ENCODE measurements at places on chromosomes 3 and 15.

DNA sequence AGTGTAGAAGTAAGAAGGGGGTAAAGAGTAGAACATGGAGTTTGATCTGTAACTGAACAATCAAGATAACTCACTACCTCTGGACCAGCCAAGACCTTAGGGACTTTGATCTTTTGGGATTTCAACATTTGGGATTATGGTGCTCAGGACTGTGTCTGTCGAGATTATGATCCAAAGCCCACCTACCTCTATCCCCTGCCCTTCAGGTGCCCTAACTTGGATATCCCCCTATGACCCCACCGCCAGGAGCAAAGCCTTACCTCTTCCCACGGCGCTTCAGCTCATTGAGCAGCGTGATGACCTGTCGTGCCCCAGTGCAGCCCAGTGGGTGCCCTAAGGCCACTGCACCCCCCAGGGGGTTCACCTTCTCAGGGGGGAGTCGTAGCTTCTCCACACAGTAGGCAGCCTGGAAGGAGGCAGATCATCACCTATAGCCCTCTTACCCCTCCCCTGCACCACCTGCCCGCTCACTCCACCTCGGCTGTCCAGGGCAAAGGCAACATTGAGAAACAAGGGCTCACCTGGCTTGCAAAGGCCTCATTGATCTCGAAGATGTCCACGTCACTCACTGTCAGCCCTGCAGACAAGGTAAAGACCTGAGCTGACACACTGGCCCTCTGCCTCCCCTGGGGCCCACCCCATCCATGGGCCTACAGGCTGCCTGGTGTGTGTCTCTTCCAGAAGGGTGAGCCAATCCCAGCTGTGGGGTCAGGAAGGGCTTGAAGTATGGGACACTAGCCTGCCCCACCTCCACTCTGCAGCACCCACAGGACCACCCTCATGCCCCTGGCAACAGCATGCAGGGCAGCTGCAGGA, 11.4 kb downstream of the ACAA1 start:
- no peak for DNase-seq

DNA sequence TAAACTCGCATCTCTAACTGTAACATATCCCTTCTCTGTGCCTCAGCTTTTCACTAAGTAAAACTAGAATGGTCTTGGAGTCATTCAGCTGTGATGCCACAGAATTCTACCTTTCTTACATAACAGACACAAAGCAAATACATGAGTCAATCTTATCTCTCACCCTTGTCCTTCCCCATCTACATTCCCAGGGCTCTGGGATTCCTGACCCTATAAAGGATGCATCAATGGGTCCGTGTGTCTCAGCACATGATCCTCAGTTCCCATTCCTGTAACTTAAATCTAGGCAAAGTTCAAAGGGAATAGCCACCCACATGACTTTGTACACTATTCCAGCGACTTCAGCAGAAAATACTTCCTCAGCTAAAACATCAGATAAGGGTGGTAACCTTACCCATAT, 11.8 kb upstream of the ARL8B start:
- no peak for DNase-seq

- no peak for DNase-seq
Measured at GRCh38 chr3:12964711-12965612, 108.3 kb downstream of the IQSEC1 start.

- no peak for DNase-seq
Measured at GRCh38 chr15:25433118-25433865, 5.5 kb downstream of the UBE3A start.

- DNase-seq, result no peak
Measured at GRCh38 chr3:150747886-150748683, 14.9 kb downstream of the SIAH2 start.

DNA sequence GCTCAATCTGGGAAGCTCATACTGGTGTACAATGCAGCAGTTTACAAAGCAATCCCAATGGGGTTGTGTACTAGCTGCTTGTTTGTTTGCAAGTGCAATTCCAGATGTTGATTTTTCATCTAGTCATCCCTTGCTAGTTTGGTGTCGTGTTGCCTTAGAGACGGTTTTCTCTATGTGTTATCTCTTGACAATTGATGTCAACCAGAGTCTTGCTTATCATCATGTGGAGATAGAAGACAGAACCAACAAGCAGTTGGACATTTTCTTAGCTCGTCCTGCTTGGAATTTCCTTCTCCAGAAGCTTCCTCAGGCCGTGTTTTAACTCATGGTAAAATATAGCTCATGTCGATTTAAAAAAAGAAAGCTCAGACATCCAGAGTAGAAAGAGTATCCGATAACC, 262.0 kb upstream of the KCNH8 start:
- DNase-seq, result no peak

DNA sequence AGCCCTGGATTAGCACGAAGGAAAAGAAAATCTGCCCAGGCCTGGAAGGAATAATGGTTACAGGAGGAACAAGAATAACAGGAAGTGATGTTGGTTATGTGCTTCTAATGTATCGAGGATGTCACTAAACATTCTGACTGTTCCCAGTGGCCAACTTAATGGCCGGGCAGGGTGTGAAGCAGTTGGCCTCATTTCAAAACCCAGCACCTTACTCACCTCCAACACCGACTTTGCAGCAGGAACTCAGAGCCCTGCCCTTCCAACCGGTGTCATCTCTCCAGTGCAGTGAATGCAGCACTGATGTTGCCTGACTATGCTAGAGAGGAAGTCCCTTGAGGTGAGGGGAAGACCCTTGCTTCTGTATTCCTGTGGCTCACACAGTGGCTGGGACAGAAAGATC, 162.4 kb upstream of the LRTM1 start:
- DNase-seq, result no peak

GRCh38 chr3:49803465-49804140, 542 bp downstream of the INKA1 start:
- DNase-seq, result no peak

- DNase-seq, result no peak
Measured at GRCh38 chr3:186845756-186846155, 3.2 kb downstream of the ADIPOQ start.

- no peak for DNase-seq
Measured at GRCh38 chr15:94951538-94951937, 720.2 kb downstream of the MCTP2 start.

- no peak for DNase-seq
Measured at GRCh38 chr3:30737743-30738499, 131.5 kb downstream of the TGFBR2 start.

DNA sequence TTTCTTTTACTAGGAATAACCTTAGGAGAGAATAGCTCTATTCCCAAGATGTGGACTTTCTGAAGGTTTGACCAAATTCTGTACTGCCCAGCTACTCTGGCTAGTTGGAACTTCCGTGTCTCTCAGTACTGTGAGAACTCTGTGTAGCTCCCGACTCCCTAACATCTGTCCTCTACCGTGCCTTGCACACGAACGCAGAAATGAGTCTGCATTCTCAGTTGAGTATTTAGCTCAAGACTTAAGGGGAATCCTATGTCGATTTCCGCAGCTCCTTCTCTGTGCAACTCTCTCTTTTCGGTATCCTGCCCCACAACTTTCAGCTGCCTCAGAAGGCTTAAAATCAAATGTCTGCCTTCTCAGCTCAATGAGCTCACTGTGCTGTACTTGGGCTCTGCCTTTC, 86.7 kb upstream of the EPHB3 start:
- DNase-seq, result no peak

GRCh38 chr3:35664460-35664919, 25.2 kb downstream of the ARPP21 start:
- no peak for DNase-seq

DNA sequence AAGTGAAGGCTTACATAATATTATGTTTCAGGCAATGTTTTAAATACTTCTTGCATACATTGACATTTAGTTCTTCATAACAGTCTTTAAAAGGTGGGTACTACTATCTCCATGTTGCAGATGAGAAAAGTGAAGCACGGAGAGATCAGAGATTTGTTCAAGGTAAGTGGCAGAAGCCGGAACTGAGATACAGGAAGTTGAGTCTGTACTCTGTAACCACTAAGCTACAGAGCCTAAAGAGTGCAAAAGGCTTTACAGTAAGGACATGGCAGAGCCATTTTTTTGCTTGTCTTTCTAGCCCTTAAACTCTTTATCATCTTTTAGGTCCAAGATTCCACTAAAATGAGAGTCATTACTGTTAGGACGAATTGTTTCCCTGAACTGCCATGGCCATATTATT, 186.5 kb upstream of the PEX5L start:
- no peak for DNase-seq

DNA sequence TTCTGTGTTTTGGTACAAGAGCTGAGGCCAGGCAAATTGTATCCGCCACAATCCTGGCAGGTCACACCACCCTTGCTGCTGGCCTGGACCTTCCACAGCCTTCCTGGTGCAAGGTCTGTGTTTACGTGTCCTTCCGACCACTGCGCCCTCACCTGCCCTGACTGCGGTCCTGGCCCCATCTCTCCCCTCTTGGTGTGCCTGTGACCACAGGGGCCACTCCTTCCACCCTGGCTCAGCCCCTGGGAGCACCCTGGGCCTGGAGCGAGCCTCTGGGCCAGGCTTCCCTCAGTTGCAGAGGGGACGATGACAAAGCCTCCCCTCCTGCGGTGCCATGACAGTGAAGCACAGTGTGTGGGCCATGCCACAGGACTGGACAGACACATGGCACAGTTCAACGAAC, 104.5 kb downstream of the PLXNA1 start:
- no peak for DNase-seq

DNA sequence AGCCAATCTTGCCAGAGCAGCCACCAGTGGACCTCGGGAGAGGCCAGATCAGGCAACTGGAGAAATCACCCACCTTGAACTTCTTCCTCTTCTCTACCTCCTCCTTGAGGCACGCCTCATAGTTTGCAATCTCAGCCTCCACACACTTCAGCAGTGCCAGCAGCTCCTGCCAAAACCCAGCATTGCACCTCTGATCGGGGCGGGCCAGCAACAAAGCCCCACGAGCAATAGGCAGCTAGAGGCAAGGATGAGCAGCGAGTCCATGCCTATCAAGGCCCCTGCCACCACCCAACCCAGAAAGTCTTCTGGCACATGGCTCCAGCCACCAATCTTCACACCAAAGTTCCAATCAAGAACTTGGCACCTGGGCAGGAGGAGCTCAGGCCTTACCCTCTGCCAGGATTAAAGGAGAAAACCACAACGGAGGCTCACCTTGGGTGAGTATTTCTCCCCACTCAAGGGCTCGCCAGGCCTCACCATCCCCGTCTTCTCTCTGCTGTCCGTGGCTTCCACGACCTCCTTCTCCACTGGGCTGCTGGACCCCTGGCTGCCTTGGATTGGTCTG, 42.1 kb downstream of the SEMA3G start:
- no peak for DNase-seq

DNA sequence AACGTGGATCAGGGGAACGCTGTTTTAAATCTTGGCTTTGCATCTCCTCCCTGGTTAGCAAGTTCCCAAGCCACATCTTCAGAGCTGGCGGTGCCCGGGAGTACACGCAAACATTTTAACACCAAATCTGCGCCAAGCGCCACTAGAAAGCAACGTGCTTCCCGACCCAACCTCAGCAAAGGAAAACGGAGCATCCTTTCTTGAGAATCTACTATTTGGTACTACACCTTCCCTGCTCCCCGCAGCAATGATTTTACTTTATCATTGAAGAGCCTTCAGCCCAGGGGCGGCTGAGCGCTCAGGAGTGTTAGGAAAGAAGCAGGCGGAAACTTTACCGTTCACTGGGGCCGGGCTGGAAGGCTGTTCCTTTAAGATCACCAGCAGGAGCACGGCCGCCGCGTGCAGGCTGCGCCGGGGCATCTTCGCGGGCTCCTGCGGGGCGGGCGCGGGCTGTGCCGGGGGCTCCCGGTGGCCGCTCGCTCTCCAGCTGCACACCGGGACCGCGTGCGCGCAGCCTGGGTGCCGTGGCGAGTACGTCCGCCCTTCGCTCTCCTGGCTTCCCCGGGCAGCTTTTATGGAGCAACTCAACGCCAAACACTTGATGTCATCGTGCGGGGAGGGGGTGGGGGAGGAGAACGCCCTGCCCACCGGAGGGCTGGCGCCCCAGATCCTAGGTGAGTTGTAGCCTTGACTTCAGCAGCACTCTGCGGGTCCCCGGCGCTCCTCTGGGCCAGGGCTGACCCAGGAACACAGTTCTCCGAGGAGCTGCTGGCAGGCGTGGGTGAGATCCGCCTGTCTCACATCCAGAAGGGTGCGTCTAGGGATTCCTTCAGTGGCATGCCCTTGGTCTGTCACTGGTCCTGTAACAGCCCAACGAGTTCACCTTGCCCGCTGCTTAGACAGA, at the start of gene CA12:
CA12 (minus strand) TSS at position 546 of the 904 bp plus-strand sequence; CDS start at position 420, 126 bp downstream.
- DNase-seq, result no peak

DNA sequence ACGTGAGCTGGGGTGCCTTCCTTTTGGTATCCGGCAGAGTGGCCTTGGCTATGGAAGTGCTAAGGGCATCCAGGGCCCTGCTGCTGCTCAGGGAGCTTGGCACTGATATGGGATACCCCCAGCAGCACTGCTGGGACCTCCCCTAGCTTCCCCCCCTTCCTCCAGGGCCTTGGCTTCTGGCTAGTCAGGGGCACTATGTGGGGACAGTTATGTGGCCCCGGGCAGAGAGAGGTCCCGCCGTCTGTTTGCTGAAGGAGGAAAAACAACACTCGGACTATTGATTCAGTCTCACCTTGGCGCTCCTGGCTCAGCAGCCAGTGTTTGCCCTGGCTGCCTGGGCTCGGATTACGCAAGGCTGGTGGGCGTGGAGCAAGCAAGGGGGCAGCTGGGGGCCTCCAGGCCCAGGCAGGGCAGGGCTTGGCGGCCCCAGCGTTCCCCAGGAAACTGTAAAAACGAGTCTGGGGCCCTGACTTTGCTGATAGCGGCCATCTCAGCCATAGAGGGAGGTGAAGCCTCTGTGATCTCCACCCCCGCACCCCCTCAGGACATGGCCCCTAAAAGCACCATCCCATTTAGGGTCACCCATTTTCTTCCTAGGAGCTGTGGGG, 5.7 kb downstream of the FURIN start:
- DNase-seq, result no peak

DNA sequence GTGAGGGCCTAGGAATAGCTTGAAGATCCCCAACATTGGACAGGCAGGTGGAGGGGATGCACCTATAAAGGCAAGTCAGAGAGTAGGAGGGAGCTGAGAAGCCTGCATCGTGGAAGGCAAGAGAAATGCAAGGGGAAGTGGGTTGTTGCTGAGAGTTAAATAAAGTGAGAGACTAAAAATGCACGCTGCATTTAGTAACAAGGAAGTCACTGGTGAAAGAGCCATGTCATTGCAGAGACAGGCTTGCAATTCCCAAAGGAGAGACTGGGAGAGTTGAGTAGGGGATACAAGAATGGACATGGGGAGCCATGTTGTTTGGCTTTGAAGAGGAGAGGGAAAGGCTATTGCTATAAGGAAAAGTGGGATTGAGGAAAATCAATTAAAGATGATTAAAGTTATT, 77.0 kb upstream of the HEG1 start:
- no peak for DNase-seq

DNA sequence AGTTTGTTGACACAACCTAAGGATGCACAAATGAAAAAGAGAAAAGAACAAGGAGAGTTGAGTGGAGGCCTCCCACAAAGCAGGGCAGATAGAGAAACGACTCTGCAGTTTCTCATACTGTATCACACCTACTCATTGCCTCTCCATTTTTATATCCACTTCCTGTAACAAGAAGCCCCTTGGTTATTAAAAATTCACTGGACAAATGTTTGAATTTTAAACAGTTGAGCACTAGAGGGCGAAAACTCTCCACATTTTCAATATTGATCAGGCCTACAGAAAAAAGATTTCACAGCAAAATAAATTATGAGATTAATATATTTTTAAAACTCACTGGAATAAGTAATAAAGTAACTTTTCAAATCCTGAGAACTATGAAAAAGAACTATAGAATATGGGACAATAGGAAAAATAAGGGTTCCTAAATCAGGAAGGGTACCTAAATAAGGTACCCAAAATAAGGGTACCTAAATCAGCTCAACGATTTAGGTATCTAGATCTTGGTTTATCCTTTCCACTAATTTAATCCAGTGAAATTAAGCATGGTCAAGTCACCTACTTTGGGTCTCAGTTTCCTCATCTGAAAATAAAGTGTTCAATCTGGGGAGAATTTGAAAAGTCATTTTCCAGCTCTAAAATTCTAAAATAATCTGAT, 47.0 kb upstream of the PPIB start:
- no peak for DNase-seq

All from activated CD4-positive, alpha-beta T cell treated with anti-CD3 and anti-CD28 coated beads, Interleukin-2, amount 50 U/mL, for 4 hours (primary cell).